ENCODE measurements at places on chromosomes 11 and 22.

GRCh38 chr11:122100756-122101080 lies 15.3 kb downstream of the BLID start:
- no peak for DNase-seq

DNA sequence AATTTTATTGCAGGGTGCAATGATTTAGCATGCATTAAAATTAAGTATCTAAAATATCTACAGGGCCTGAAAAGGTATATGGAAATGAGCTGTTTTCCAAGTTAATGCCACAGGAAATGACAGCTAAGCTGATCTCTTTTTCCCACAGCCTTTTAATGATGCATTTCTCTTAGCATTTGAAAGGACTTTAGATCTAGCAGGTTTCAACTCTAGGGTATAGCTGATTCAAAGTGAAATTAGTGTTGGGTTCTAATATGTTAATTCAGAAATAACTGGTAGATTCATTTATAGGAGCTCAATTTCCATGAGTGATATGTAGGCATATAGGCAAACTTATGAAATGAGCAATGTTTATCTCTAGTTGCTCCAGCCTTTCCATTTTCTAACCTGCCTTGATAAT lies 274.2 kb downstream of the CASP12 start:
- no peak for DNase-seq

DNA sequence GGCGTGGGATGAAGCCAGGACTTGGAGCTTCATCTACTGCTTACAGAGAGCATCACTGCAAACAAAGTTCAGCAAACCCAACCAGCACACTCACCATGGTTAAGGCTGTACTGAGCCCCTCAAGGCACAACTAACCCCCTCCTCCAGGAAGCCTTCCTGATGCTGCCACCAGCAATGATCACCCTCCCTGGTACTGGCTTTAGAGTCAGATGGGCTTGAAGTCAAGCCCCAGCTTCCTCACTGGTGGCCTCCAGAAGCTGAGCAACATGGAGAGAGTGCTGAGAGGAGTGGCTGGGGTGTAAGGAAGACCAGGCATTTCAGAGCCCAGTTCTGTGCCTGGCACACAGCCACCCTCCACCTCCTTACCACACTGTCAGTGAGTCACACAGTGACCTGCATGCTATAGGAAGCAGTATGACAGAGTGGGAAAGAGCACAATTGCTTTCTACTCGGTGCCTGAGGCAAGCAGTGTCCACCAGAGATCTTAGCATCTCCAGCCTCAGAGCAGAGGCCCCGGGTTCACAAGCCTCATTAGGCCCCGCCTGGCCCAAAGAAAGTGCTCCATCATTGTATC lies 24.7 kb upstream of the BAIAP2L2 start:
- peak; percentile 31 for DNase-seq

- DNase-seq = no peak
Observed at GRCh38 chr11:118111019-118111743, 24.4 kb upstream of the SMIM35 start.

DNA sequence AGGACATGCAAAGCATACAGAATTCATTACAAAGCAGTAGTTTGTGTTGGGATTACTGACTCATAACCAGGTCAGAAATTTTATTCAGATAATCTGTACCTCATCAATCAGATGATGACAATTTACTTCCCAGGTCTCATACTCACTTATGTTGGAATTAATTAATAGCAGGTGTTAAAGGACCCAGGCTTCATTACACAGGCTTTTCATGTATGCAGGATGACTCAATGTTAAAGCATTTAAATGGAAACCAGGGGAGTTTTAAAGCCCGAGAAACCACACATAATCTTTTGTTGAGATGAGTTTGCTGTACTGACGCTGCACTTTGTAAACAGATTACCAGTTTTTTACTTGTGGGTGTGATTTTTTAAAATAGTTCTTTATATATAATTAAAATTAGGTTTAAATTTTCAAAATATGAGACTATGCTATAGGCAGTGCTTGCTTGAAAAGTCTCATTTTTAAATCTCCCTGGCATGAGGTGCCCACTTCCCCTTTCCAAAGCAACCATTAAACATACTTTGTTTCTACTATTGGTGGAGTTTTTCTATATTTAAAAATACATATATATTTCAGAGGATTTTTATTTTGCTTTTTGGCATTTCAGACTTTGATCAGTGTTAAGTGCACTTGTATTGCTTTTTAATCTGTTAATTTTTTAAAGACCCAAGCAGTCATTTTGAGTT lies 41.0 kb downstream of the CEP57 start:
- DNase-seq = no peak

GRCh38 chr22:21626073-21626734 lies 3.6 kb downstream of the YDJC start:
- DNase-seq = no peak

DNA sequence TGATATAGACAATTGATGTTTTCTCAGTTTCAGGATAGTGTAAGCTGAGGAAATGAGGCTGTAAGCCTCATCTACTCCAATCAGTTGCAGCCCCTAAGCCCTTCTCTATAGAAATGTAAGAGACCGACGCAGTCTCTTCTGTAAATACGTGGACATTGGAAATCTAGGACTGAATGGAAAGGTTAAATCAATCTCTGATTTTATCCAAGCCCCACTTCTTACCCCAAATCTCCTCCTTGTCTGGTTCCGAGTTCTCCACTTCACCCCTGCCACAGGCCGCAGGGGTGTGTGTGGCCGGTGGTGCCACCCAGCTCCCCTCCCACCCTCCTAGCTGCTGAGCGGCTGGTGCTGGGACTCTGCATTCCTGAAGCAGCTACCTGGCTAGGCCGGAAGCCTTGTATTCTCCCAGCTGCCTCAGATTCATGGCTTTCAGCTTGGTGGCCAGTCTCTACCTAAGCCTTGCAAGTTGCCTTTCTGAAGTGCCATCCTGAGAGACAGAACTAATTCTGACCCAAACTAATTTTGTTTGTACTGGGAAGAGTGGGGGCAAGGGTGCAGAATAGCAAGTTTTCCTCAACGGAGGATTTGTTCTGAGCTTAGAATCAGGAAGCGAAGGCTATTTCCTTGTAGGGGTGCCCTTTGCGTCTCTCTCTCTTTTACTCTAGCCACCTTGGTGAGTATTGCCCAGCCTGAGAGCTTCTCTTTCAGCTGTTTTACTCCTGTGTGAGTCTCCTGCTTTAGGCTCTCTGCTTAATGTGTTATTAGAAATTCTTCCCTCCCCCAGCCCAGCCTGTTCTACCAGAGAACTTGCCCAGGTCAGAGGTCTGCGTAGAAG lies 749 bp downstream of the VWA5A start:
- peak; percentile 33 for DNase-seq

GRCh38 chr11:20099527-20099926 lies 60.7 kb downstream of the DBX1 start:
- no peak for DNase-seq

GRCh38 chr11:63511048-63511748 lies 5.3 kb downstream of the LGALS12 start:
- no peak for DNase-seq

DNA sequence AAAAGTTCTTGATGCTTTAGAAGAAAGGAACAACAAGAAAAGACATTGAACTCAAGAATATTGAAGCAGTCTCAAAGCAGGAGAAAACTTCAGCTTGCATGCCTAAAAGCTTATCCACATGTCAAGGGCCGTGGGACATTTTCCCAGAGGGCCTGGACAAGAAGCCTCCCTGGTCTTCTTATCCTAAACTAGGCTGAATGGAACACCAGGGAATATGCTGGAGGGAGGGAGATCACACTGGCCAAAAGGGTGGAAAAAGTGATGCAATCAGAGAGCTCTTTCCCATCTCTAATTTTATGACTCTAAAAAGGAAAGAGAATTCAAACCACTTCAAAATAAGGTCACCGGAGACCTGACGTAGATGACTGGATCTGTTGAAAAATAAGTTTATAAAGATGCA lies 107.2 kb downstream of the MPPED2 start:
- DNase-seq = no peak

DNA sequence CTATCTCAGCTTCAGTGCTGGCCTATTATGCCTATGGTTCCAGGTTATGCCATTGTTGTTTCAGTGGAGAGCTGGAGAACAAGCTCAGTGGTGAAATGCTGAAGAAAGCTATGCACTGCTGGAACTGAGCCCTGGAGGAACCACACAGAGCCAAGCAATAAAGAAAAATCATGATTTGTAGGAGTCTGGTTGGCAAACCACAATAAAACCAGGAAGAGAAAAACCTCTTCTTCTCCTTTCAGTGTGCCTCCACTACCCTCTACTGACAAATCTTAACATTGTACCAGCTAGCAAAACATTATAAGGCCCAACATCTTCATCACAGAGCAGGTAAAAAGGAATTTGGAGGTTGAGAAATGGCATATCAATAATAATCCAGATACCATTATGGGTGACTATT lies 5.3 kb downstream of the OR51F2 start:
- DNase-seq = no peak

DNA sequence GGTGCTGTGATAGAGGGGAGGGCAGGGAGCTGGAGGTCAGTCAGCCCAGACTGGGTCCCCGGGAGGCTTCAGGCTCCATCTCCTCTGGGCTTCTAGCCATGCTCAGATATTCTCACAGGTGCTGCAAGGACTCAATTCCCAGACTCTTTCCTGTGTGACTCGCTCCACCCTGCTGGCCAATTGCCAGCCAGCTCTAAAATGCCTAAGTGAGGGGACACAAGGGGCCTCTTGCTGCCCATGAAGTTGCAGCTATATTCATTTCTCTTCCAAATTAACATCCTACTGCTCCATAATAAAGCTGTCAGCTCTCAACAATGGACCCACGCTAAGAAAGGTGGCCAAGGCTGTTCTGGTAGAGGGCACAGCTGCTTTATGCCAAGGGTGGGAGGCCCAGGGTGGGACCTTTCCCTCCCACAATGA lies 101.5 kb downstream of the PLEKHA7 start:
- DNase-seq = no peak

DNA sequence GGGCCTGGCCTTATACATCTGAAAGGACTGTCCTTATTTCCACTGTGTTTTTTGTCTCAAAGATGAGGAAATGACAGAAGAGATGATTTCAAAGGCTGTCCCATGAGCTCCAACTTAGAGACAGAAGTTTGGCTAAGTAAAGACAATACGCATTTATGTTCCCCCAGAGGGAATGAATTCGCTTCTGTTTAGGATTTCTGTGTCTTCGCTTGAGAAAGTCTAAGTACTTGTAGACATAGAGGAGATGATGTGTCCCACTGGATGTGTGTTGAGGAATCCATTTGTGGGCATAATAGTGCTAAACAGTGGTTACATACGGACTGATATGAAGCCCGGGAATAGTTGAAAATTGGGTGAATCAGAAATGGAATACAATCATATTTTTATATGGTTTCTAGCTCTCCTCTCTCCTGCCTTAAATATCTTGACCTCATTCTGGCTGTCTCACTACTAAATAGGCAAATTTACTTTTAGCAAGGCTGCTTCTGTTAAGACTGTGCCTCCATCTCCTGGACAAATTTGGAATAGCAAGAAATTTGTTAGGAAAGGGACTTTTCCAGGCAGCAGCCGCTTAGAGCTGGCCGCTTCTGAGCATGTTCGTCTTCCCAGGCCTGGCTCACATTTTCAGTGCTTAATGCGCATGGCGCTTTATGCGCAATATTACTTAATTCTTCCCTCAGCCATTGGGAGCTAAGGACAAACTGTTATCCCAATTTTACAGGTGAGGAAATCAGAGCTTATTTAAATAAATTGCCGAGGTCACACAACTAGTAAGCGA lies 1.9 kb upstream of the PEX26 start:
- peak; percentile 40 for DNase-seq

DNA sequence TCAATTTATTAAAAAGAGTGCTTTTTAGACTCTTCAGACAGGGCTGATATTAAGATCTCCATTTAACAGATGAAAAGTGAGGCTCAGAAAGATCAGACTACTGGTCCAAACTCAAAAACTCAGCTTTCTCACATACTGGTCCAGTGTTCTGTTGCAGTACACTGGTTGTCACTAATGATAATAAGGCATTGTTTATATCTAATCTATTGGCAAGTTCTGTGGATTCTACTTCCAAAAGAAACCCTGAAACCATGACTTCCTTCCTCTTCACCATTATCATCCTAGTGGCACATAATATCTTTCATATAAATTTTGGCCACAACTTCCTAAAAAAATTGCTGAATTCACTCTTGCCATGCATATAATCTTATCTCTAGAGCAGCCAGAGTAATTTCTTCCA lies 36.9 kb downstream of the F2 start:
- no peak for DNase-seq

- DNase-seq = no peak
Observed at GRCh38 chr11:39461066-39461465, 1998.4 kb downstream of the LRRC4C start.

DNA sequence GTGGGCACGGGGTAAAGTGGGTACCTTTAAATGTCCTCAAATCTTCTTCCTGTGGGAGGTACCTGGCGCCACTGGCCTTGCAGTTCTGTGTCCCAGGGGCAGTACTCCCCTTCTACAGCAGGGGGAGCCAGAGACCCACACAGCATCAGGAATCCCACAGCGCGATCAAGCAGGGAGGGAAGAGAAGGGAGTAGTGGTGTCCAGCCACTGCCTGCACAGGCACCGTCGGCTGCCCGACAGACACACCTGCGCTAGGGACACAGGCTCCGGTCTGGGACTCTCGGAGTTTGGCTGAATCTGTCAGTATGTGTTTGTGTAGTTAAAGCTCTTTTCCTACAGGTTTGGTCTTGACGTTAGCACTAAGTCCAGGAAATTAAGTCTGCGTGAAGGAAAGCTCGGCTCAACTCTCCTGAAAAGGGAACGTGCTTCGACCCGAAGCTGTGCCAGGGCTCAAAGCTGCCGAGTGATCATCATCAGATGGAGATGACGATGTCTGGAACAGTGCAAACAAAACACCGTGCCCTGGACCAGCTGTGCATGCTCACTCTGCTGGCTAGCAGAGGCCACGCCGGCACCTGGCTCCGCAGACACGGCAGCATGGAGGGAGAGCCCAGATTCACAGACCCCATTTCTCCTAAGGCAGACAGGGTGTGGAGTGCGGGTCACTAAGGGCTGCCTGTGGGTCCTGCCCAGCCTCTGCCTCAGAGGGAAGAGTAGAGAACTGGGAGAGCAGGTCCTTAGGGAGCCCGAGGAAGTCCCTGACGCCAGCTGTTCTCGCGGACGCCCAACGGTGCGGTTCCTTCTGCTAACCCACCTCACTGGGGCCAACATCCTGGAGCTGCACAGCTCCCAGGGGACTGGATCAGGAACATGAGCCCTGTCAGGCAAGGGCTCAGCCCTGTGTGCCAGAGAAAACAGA lies 56.0 kb upstream of the BID start:
- DNase-seq = peak; percentile 88

DNA sequence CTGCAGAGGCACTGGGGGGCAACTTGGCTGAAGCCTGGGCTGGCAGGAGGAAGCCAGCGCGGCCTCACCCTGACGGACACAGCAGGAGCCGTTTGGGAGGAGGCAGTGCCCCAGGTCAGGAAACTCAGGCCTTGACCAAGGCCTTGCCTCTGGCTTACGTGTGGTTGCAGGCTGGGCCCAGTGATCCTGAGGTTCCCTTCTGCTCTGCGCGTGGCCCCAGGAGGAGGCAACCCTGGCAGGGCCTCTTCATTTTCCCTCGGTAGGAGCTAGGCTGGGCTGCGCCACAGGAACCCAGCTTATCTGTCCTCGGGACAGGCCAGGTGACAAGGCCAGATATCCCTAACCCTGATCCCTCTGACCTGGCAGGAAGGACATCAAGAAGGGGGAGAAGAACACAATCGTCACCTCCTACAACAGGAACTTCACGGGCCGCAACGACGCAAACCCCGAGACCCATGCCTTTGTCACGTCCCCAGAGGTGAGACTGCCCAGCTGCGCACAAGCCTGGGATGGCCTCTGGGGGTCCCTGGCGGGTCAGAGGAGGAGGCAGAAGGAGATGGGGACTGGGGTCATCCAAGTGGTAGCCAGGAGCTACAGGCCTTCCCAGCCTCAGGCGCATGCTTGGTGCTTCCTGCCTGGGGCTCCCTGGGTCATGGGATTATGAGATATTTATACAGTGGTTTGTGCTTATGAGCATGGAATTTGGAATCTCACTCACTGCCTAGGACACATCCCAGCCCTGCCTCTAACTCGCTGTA lies 20.6 kb downstream of the POLR3H start:
- no peak for DNase-seq

Data from activated CD4-positive, alpha-beta T cell treated with anti-CD3 and anti-CD28 coated beads for 36 hours (primary cell).